GM10248 (cell line): ENCODE measurements at places on chromosomes 5 and 9.
A peak's percentile ranks its signal among the peaks of the same experiment; 100 is the strongest.

GRCh38 chr5:67203701-67204074, 7.1 kb upstream of the CD180 start:
- no peak for DNase-seq

DNA sequence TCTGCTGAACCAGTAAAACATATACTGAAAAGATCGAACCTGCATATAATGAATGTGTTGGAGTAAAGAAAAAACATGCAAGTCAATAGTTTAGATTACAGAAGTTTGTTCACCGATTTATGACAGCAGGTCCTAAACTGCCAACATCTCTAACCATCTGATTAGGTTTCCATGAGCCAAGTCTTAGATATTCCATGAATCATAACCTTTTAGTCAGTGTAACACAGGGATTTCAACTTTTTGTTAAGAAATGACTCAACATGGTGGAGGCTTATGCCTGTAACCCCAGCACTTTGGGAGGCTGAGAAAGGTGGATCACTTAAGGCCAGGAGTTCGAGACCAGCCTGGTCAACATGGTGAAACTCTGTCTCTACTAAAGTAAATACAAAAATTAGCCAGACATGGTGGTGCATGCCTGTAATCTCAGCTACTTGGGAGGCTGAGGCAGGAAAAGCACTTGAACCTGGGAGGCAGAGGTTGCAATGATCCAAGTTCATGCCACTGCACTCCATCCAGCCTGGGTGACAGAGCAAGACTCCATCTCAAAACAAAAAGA, 38.7 kb downstream of the APC start:
- DNase-seq, result no peak

GRCh38 chr5:162485666-162486292, 418.2 kb downstream of the GABRG2 start:
- no peak for DNase-seq

DNA sequence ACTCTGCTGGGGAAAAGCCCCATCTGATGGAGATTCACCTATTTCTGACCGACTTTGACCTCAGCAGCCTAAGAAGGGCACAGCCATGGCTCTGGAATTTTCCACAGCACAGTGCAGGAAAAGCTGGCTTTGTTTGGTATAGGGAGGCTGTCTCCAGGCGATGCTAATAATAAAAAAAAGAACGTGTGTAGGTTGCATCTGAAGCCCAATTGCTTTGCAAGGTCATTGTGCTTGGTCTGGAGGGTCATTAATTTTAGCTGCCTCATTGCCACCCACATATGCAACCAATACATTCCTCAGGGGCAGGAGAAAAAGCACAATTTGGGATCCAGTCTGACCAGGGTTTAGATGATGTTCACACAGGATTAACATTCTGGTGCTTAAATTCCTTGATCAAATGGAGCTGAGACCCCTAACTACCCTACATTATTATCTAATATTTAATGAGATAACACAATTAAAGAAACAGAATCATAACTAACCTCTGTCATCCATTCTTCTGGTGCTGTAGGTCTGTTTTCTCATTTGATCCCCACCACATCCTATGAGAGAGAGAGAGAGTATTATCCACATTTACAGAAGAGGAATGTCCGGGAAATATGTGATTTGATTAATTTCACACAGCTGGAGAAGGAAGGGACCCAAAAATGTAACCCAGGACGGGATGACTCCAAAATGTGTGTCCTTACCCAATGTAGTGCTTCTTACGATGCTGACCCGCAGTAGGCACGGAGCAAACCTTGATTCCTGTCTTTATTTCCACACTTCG, 175.9 kb downstream of the RFK start:
- DNase-seq, result no peak

- no peak for DNase-seq
Observed at GRCh38 chr5:58360794-58361193, 99.1 kb downstream of the PLK2 start.

DNA sequence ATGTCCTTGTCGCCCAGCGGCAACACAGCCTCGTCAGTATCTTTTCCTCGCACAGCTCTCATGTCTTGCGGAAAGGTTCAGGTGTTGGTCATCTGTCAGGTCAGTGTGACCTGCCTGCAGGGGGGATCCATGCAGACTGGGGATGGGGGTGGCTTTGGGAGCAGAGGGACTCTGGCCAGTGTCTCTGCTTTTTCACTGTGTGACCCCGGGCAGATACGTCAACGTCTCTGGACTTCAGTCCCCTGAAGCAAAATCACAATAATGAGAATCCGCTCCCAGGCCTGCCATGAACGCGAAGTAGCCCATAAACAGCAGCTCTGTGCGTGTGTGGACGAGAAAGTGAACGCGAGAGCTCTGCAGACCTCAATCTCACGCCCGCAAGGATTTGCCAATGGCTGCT, 75.7 kb upstream of the FCN1 start:
- DNase-seq, result no peak

DNA sequence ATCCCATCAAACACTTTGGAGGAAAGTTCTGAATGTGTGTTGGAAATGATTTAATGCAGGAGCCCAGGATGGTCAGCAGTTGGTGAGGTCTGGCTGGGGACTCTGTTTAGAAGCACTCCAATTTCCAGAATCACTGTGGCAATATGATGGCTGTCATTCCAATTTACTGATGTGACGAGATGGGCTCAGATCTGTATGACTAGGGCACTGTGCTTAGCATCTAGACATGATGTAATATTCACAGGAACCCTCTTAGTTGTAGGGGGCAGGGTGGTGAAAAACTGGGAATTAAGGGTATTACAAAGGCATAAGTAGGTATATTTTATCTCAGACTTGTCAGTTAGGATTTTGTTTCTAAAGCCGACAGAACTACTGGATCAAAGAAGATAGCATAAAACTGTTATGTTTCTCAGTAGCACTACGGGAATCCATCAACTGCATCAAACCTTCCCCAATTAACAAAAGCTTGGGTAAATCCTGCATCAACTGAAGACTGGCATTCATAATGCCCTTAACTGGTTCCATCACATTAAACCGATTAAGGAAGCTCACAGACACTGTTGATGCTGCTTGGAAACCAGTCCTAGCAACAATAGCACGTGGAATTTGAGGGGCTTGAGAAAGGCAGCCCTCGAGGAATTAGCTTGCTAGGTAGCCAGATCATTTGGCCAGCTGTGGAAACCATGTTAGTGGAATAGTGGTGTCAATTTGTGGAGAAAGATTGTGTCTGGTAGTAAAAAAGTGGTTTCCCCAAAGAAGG, 86.1 kb downstream of the SV2C start:
- no peak for DNase-seq

- no peak for DNase-seq
Observed at GRCh38 chr9:134870301-134870694, 10.3 kb upstream of the FCN2 start.

DNA sequence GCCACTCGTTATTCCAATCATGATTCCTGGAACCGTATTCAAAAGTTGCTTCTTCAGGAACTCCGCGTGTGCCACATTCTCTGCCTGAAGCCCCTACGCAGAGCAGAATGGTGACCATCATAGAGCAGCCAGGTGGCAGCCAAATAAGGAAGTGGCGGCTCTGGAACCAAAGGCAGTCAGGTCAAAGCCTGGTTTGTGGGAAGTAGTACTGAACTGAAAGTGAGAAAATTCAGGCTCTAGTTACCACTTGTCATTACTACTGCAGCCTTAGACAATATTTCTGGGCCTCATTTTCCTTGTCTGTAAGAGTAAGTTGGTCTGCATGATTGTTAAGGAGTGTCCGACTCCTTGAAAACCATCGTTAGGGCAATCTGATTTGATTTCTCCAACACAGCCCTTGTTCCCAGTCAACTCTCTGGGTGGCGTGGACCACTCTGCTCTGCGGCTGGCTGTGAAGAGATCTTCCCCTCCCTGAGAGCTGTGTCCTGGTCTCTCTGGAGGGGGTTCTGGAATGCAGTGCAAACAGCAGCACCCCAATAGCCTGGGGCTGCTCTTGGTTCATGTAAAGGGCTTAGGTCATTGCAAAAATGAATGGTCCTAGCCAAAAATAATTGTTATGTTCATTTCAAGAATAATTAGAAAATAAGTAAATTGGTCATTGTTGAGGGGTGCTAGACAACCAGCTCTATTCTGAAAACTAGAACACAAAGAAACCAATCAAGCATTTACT, 102.4 kb downstream of the MED27 start:
- peak; percentile 24 for DNase-seq

DNA sequence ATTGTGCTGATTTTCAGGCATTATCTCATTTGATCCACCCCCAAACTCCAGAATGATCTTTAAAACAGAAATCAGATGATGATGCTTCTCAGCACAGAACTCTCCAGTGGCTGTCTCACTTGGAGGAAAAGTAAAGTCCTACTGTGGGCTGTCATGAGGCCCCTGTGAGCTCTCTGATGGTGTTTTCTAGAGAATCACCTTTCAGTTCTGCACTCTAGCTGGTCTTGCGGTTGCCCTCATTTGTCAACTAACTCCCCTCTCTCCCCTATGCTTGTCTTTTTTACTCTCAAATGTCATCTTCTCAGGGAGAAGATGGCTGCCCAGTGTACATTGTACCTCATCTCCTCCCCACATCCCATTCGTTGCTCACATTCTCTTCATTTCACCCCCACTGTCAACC, 295.8 kb downstream of the MLLT3 start:
- no peak for DNase-seq

DNA sequence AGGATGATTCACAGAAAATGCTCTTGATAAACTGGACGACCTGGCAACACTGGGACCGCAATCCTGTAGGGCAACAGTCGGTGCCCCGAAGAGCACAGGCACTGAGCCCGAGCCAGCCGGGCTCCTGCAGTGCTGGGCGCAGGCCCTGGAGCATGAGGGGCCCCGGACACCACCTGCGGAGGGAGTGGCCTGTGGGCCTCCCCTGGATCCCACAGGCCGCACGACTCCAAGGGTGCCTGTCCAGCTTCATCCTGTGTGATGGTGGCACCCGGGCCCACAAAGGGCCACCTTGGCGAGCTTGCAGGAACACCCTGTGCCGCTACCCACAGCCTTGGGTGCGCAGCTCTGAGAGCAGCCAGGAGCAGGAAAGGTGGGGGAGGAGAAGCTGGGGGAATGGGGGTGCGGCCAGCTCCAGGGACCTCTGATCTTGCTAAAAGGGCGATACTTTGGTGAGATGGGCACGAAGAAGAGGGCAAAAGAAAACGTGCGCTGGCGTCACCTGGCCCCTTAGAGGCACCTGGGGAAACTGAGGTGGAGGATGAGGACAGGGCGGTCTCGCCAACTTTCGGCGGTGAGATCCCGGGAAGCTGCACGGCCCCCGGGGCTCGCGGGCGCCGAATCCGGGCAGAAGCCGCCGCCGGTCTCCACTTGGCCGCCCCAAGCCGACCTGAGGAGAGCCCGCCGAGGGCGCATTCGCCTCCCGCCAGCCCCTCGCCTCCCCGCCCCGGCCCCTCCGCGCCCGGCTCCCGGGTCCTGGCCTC, 722 bp downstream of the TBC1D9B start:
- no peak for DNase-seq

- no peak for DNase-seq
Observed at GRCh38 chr5:116495786-116496357, 78.8 kb downstream of the SEMA6A start.

DNA sequence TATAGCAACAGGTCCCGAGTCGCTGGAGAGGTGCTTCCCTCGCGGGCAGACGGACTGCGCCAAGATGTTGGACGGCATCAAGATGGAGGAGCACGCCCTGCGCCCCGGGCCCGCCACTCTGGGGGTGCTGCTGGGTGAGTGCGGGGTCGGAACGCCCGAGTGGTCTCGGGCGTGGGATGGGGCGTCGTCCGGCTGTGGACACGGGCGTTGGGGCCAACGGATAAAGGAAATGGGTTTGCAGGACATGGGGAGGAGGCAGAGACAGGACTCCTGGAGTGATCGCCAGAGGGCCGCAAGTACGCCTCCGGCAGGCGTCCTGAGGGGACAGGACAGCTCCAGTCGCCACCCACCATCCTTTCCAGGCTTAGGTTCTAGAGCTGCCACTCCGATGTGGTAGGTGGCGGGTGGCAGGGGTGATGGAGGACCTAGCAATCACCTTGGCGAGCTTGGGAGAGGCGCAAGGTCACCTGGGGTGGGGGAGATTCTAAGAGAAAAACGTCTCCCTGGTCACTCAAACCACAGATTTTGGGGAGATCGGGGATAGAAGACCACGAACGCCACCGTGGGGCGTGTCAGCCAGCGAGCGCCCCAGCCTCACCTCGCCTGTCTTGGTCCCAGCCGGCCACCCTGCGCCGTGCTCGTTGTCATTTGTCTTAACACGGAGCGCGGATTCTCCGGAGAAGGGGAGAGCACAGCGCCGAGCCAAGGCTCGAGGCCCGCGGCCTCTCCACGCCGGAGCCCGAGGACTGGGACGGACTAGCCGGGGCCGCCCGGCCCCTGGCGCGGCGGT, 922 bp downstream of the LMX1B start:
- DNase-seq, result no peak

DNA sequence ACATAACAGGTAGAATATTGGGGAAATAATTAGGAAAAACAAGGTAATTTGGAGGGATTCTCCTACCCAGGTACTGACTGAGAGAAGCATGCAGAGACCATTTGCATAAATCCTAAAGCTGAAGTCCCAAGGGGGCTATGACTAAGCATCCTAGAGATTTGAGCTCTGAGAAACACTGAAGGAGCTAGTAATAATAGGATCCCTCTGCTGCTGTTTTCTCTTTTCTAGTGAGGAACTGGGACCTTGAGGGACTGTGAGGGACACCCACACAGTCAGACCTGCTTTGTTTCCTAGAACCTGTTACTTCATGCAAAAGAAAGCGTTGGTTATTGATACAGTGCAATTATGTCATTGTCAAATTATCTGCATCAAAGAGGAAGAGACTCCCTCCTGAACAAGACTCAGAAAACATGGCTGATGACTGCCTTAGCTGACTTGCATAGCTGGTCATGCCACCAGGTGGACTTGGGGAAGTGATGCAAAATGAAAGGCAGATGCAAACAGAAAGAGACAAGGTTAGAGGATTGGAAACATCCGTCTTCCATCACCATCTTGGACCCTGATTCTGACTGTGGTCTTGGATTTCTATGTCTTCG, 335.4 kb downstream of the NTRK2 start:
- DNase-seq, result peak; percentile 26

GRCh38 chr5:72760259-72760658, 56.2 kb upstream of the TNPO1 start:
- no peak for DNase-seq

GRCh38 chr5:134374232-134374631, 2.9 kb downstream of the UBE2B start:
- DNase-seq, result no peak

DNA sequence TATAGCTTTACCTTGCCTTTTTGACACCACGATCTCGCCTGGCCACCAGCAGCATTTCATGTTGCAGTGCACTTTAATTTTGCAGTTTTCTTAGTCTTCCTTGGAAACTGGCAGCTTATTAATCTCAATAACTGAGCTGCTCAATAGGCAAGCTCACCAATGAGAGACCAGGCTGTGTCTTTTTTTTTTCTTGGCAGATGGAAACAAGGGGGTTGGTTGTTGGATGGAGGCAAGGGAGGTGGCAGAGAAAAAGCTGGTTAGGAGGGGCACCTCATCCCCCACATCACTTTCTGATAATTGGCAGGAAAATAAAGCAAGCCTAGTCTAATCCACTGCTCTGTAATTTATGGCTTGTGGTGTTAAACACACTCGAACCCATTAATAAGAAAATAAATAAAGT, 324.5 kb upstream of the WWC1 start:
- DNase-seq, result no peak

GRCh38 chr9:83533296-83533695, 4.9 kb downstream of the FRMD3 start:
- no peak for DNase-seq
